NCI-H2227 treated with DMSO at 0.1 percent for 48 hours (cell line): ENCODE measurements at places on chromosomes 12 and 14.

- no peak for DNase-seq
Measured at GRCh38 chr14:28220391-28220790, 546.2 kb upstream of the FOXG1 start.

GRCh38 chr12:105573574-105573973 lies 243.1 kb downstream of the C12orf75 start:
- DNase-seq = no peak

DNA sequence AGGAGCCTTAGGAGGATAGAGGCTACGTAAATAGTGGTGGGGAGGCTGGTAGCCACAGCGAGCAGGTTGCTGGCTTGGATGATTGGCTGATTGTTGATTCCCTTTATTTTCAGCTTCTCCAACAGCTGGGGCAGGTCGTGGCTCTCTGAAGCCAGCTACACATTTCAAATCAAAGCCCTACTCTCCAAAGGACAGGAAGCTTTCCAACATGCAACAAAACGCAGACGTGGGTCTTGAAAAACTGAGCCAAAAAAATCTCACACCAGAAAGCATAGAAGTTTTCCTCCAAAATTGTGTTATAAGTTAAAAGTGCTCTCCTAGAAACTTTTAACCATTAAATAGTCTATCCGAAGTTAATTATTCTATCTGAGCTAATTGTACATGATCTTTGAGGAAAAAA lies 37.6 kb upstream of the PRICKLE1 start:
- no peak for DNase-seq

- DNase-seq = no peak
Measured at GRCh38 chr12:47783024-47783755, 10.2 kb downstream of the SLC48A1 start.

- DNase-seq = no peak
Measured at GRCh38 chr12:108441549-108441948, 73.5 kb upstream of the FICD start.
